NCI-H2029 (cell line): ENCODE measurements at places on chromosomes 7 and 10.
A peak's percentile ranks its signal among the peaks of the same experiment; 100 is the strongest.

DNA sequence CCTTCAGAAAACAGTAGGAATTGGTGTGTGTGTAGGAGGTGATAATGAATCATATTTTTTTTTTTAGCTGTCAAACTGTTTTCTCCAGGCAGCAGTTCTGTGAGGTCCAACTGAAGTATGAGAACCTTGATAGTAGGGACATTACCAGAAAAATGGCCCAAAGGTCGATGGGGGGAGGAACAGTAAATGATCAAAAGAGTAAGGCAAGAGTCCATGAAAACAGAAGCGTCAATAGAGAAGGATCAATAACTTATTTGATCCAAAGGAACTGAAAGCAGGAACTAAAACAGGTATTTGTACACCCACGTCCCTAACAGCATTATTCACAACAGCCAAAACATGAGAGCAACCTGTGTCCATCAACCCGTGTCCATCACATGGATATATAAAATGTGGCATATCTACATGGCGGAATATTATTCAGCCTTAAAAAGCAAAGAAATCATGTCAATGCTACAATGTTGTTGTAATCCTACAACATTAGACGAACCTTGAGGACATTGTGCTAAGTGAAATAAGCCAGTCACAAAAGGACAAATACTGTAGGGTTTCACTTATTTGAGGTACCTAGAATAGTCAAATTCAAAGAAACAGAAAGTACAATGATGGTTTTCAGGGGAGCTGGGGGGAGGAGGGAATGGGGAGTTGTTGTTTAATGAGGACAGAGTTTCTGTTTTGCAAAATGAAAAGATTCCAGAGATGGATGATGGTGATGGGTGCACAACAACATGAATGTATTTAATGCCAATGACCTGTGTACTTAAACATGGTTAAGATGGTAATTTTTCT, 214.0 kb upstream of the KLF14 start:
- no peak for DNase-seq

DNA sequence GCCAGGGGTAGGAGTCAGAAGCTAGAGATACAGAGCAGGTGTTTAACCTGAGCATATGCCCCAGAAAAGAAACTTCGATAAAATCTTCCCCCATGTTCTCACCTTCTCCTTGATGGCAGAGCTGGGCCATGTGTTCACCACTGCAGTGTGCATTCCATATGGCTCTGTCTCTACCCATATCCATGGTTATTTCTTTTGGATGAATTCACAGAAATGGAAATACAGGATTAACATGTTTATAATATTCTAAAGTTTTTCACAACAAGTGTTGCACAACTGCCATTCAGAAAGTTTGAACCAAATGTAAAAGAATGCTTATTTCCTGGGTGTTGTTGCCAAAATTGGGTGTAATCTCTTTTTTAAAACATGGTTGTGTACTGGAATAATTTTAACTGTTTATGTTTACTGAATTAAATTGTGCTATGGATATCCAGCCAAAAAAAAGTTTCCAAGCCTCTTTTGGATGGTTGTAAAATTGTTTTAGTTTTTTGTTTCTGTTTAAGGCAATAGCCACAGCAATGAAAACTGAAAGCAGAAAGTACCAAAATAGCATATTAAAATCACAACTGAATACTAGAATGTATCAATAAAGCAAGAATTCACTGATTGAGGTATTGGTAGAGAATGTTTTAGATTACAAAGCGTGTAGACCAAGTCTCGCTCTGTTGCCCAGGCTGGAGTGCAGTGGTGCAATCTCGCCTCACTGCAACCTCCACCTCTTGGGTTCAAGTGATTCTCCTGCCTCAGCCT, 19.9 kb upstream of the CCNY start:
- DNase-seq, result no peak

DNA sequence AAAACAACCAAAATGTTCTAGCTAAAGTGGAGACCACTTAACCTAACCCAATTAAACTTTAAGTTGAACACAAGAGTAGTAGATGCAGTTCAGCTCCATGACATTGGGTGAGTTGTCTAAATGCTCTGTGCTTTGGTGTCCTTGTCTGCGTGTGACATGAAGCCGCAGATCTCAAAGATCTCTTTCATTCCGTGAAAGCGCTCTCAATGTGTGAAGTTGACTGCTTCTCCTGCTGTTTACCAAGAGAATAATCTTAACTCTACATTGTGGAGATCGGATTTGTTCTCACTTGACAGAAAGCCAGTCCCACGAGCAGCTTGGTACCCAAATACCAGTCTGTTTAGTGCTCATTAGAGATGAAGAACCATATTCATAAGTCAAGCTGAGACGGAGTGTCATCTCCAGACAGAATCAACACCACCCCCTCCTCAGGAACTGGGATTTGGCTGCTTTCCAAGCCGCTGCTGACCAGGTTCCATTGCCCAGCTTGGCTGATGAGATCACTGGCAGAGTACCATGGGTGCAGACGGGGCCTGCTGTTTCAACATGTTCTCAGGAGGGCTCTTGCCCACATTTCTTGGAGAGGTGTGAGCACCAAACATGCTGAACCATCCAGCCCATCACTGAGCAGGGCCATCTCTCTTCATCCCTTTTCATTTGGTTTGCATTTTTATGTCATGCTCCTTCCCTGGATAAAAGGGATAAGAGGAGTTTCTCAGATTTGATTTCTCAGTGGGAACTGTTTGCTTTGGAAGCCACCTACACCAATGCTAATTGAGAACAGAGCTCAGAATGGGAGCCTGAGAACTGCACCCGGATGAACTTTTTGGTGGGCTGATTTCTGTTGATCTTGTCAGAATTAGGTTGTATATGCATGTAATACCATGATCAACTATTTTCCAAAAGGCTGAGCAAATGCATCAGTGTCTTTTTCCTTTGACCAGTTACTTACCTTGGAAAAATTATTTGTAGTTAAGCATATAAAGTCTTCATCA, 95.8 kb upstream of the AGBL3 start:
- DNase-seq, result peak; percentile 7

DNA sequence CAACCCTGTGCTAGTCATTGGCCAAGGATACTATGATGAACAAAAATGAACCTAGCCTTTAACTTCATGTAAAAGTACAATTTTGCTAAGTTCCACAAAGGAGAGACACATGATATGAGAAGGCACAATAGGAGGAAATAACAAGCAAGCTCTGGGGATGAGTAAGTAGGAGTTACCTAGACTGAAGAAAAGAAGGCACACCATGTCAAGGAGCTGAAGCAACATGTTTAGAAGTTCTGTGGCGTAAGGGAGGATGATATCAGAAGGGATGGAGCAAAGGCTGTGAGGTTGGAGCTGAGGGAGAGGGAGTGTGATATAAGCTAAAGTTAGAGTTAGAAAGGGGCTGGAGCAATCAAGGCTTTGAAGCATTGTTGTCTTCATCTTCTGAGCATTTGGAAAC, 25.6 kb downstream of the KIFBP start:
- DNase-seq, result no peak

DNA sequence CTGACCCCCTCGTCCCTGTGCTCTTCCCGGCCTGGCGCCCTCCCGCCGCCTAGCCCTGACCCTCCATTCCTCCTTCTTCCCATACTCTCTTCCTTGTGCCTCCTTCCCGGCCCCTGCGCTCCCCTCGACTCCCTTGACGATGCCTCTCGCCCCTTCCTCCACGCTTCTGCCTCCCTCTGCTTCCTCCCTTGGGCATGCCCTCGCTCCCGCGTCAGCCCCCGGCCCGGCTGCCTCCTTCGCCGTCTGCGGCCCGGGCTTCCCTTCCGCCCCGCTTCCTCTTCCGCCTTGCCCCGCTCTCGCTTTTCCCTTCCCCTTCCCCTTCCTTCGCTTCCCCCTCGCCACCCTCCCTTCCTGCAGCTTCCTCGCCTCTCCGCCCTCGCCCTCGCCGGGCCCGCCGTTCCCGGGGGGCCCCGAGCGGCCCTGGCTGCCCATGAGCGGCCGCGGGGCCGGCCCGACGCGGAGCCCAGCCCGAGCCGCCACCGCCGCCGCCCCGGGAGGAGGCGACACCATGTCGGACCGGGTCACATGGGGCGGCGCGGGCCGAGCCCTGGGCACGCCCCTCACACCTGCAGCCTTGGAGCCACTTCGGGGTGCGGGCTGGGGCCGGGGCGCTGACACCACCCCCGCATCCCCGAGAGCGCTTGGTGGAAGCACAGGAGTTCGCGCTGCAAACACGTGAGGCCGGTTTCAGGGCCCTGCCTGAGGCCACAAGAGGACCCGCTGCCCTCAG, at the start of gene FBXW4:
TSS of gene FBXW4 (minus strand) at position 497 of the 730 bp plus-strand sequence. CDS start at position 432, 65 bp downstream.
- no peak for DNase-seq
